Progenitor cell of endocrine pancreas (in vitro differentiated cells): ENCODE measurements at places on chromosomes 4 and X. TPM values are rescaled to one million over a fixed set of nuclear protein-coding genes. Genes with fewer than 3 reads are reported as not detected.

DNA sequence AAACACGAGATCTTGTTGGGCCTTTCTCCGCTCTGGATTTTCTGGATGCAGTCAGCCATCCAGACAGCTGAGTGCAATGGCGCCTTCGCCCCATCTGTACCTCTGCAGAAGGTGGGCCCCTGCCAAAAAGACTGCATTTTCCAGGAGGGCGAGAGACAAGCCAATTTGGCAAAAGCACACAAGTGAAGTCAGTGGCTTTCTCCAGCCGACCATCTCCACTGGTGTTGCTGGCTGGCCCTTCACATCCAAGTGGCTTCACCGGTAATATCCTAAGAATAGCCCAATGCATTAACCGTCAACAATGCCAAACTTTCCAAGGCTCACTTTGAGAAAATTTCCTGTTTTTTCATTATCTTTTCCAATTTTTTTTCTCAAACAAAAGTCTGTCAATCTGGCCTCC is 96.2 kb upstream of the MXRA5 start:
- no peaks in the 10 kb centered on the region for H3K27me3 ChIP-seq
- no peak overlapping the region for H3K4me3 ChIP-seq
- no peak for DNase-seq
- H3K36me3 ChIP-seq = no peaks in the 10 kb centered on the region
- H3K4me1 ChIP-seq = no peaks in the 10 kb centered on the region

DNA sequence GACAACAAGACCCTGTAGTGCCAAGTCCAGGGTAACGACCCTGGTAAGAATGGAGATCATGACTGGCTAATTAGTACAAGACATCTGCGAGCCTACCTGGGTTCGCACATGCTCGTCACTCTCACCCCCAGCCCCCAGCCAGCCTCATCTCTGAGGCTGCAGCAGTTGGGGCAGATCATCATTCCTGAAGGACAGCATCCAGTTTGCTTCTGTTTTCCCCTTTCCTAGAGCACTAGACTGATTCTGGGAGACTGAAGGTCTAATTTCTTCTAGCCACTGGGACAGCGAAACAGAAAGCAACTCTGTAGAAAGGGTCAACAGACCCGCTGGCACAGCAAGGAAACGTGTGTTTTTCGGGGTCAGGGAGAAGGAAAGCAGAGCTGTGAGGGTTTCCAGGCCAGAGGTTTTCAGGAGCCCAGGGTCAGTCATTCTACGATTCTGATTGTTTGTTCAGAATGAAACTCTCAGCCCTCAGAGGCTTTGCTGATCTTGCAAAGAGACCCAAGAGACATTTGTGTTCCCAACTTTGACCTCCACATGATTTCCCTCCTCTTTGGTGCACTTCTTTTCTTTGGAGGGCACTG is 343.1 kb upstream of the NOCT start:
- H3K36me3 ChIP-seq = no peaks in the 10 kb centered on the region
- H3K27me3 ChIP-seq = no peaks in the 10 kb centered on the region
- H3K4me3 ChIP-seq = no peak overlapping the region
- no peak for DNase-seq
- peaks cover 15% of the 10 kb centered on the region for H3K4me1 ChIP-seq

DNA sequence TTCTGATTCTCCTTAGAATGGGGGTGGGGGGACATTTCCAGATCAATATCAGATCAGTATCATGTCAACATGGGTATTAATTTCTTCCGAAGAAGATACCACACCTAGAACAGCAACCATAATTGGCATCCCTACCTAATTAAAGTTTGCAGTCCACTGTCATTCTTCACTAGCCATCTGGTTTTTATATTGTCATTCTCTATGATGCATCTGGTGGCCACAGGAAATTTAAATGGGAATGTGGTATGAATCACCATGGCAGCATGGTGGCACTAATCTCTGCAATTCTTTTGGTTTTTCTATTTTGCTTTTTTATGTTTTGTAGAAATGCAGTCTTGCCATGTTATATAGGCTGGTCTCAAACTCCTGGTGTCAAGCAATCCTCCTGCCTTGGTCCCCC is 16.6 kb upstream of the UBE2D3 start:
- peaks cover 1% of the 10 kb centered on the region for H3K36me3 ChIP-seq
- peaks cover 1% of the 10 kb centered on the region for H3K4me1 ChIP-seq
- H3K4me3 ChIP-seq = no peak overlapping the region

DNA sequence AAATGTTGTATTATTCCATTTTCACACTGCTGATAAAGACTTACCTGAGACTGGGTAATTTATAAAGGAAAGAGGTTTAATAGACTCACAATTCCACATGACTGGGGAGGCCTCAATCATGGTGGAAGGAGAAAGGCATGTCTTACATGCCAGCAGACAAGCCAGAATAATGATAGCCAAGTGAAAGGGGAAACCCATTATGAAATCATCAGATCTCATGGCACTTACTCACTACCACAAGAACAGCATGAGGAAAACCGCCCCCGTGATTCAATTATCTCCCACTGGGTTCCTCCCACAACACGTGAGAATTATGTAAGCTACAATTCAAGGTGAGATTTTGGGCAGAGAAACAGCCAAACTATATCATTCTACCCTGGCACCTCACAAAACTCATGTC is 2535.1 kb downstream of the ARAP2 start:
- H3K27me3 ChIP-seq = no peaks in the 10 kb centered on the region
- no peaks in the 10 kb centered on the region for H3K4me1 ChIP-seq
- peaks cover 3% of the 10 kb centered on the region for H3K36me3 ChIP-seq
- H3K4me3 ChIP-seq = no peak overlapping the region
- no peak for DNase-seq

DNA sequence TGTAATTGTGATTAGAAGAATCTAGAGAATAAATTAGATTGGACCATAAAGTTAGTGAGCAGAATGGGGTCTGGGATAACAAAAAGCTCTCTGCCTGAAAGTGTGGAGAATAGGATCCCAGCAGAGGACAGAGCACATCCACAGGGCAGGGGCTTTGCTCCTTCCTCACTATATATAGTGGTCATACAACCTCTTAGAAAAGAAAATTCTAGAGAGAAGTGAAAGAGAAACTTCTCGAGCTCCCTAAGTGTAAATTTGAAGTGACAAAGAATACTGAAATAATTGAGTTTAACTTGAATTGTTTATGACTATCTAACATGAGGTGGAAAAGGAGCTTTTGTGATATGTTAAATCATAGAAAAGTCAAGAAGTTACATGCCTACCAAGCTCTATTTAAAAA is 14.9 kb downstream of the ADAM29 start:
- H3K4me3 ChIP-seq = no peak overlapping the region
- DNase-seq = no peak
- peaks cover 4% of the 10 kb centered on the region for H3K4me1 ChIP-seq
- H3K27me3 ChIP-seq = no peaks in the 10 kb centered on the region

DNA sequence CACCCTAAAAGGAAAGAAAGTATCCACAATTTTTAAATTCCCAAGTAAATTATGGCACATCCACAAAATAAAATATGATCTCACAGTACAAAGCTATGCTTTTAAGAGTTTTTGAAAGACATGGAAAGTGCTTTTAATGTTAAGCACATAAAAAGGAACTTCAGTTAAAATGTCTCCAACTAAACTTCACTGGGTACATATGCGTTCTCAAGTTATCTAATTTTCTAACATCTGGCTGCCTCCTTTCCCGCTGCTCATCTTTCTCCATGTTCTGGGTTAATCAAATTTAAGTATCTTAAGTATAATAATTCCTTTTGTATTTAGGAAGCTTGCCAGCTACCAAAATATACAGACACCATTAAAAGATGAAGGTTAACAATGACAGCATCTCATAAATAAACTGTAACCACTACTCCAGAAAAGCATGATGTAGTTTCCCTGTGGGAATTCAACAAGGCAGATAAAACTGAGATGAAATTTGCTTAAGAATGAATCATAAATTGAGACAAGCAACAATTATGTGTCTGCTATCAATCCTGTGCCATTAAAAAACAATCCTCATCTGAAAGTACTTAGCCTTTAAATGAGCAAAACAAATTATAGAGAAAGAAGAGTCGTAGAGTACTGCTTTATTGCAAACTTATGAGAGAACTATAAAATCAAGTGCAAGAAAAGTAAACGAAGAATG is 25.1 kb downstream of the PRSS12 start:
- no peaks in the 10 kb centered on the region for H3K27me3 ChIP-seq
- no peaks in the 10 kb centered on the region for H3K36me3 ChIP-seq
- DNase-seq = no peak
- no peak overlapping the region for H3K4me3 ChIP-seq
- peaks cover 3% of the 10 kb centered on the region for H3K4me1 ChIP-seq
- no peak overlapping the region for H3K27ac ChIP-seq

GRCh38 chr4:41857226-41857641 is 78.0 kb upstream of the TMEM33 start:
- no peak overlapping the region for H3K27ac ChIP-seq
- DNase-seq = no peak
- no peak overlapping the region for H3K4me3 ChIP-seq
- H3K4me1 ChIP-seq = no peaks in the 10 kb centered on the region

Gene HSFX4
- total RNA-seq = not detected in 2 replicates

Gene OPN1MW3
- total RNA-seq = not detected in 2 replicates

Gene ODAPH
- total RNA-seq = not detected in 2 replicates

Gene GNL3L
- total RNA-seq = 42.1 and 43.7 TPM in 2 replicates
